ENCODE measurements at places on chromosomes 7 and 10. TPM values are rescaled to one million over a fixed set of nuclear protein-coding genes. Genes with fewer than 3 reads are reported as not detected.

MACC1 gene
- total RNA-seq, result not detected

SPDYE3 gene
- not detected for total RNA-seq

AKR1C2 gene
- 16.6 TPM for total RNA-seq

ABCA13 gene
- total RNA-seq, result not detected

HKDC1 gene
- not detected for total RNA-seq

SLC26A5 gene
- not detected for total RNA-seq

GLUD1 gene
- 134 TPM for total RNA-seq

LRRC18 gene
- not detected for total RNA-seq

GARIN1A gene
- 0.53 TPM for total RNA-seq

PTF1A gene
- total RNA-seq, result not detected

BLNK gene
- total RNA-seq, result not detected

TMEM243 gene
- total RNA-seq, result 27.5 TPM

ZCWPW1 gene
- total RNA-seq, result not detected

GPR37 gene
- not detected for total RNA-seq

ASNS gene
- total RNA-seq, result 41.7 TPM

NUTM2D gene
- total RNA-seq, result 10.9 TPM

VGF gene
- total RNA-seq, result not detected

TEX36 gene
- total RNA-seq, result not detected

GNGT1 gene
- total RNA-seq, result not detected

MYO3A gene
- total RNA-seq, result not detected

PGAM2 gene
- total RNA-seq, result not detected

MUC12 gene
- 0.85 TPM for total RNA-seq

SEMA3E gene
- total RNA-seq, result 4.3 TPM

ARHGAP22 gene
- 2.0 TPM for total RNA-seq

CPN1 gene
- not detected for total RNA-seq

ADRA2A gene
- total RNA-seq, result 23.5 TPM

HMX3 gene
- not detected for total RNA-seq

COL13A1 gene
- 8.0 TPM for total RNA-seq

TMEM273 gene
- 82.3 TPM for total RNA-seq
